ENCODE measurements at places on chromosomes 11 and 22.
A peak's percentile ranks its signal among the peaks of the same experiment; 100 is the strongest.

GRCh38 chr22:43482318-43482625, 70.5 kb downstream of the MPPED1 start:
- DNase-seq, result no peak

- DNase-seq, result peak; percentile 4
These were observed 700 bp downstream of the TTC17 start for GRCh38 chr11:43359422-43359818.

DNA sequence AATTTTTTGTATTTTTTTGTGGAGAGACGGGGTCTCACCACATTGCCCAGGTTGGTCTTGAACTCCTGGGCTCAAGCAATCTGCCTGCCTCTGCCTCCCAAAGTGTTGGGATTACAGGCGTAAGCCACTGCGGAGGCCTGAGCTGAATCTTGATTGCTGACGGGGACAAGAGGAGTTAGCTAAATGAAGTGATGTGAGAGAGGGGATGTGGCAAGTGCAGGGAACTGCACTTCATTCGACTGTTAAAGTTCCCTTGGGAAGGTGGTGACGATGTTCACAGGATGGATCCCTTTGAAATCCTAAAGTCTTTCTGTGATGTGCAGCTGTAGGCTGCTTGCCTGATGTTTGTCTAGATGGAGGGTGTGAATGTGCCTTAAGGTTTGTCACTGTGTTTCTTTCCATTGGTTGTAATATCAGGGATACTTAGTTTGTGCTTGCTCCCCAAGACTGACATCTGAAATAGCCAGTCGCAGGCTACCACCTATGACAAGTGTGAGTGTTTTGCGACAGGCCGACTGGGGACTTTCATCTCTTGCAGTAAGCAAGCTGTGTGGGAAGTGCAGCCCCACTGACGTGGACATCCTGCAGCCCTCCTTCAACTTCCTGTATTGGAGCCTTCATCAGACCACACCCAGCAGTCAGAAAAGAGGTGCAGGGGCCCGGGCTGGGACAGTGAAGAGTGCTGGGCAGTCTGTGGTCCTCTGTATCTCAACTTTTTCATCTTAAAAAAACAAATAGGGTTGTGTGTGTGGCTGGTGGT, 19.6 kb upstream of the CCDC134 start:
- peak; percentile 70 for DNase-seq

GRCh38 chr11:102177974-102178631, 67.9 kb downstream of the YAP1 start:
- no peak for DNase-seq

GRCh38 chr11:73566977-73567755, 30.7 kb downstream of the FAM168A start:
- no peak for DNase-seq

DNA sequence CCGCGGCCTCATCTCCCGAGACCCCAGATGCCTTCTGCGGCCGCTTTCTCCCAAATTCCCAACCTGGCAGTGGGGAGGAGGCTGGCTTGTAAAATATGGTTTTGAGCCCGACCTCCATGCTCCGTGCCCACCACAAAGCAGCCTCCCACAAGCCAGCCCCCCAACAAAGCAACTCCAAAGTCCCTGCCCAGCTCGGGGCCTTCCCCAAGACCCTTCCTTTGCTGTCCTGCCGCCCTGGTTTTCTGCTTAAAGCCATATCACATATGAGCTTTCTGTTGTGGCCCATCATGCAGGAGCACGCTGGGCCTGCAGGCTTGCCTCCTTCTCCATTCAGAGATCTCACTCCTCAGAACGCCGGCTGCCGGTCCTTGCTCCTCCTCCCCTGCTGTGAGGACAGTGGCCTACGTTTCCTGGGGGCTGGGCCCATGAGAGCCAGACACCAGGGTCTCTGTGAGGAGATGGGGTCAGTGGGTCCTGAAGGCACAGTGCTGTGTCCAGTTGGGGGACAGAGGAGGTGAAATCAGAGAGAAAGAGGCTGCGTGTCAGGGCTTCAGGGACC, 680.0 kb downstream of the BRD1 start:
- DNase-seq, result no peak

DNA sequence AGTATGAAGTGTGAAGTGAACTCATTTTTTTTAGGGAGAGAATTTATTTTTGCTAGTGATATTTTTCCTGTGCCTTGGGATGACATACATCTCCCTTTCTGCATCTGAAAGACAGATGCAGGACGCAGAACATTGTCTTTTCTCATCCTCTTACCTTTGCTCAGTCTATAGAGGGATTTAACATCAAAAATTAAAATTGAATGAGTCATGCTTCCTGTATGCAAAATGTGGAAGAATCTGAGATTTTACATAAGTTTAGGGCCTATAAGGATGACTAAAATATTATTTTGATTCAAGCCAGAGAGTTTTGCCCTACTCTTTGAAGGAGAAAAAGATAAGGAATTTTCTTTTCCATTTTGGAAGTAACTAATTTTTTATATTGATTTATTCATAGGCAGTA, 27.3 kb downstream of the XRCC6 start:
- DNase-seq, result no peak

DNA sequence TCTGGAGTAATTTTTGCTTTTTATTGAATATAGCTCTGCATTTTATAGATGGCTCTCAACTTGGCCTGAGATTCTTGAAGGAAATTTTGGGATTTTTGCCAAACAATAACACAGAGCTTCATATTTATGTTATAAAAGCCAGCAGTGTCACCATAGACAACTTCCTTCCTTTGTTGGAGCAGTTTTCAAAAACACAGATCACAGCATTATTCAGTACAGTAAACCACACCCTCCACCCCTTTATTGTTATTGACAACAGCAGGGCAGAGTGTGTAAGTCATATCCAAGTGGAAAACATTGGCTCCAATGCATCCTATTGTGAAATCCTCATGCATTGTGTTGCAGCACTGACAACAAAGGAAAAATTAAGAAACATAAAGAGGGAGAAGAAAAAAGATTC, 62.6 kb upstream of the PRSS23 start:
- DNase-seq, result no peak

DNA sequence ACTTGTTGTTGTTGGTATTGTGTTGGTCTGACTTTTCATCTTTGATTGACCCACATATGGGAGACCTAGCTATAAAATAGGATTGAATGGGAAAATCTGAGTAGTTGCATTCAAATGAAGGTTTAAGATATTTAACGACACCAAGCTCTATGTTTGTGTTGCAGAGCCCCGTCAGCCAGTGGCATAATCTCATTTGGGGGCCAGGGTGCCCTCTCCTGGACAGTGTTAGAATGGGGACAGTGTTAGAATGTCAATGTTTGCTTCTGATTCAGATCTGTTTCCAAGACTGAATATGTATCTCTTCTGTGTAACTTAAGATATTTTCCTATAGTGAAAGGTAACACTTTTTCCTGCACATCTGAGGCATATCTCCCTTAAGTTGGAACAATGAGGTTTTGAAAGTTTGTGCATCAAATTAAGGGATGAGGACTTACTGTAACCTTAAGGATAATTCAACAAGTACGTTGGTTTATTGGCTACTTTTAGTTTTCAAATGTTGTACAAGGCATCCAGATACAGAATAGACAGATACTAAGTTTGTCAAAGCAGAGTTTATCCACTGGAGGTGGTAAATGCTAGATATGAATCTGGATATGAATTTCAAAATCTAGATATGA, 5.3 kb upstream of the OR52M1 start:
- DNase-seq, result peak; percentile 5

DNA sequence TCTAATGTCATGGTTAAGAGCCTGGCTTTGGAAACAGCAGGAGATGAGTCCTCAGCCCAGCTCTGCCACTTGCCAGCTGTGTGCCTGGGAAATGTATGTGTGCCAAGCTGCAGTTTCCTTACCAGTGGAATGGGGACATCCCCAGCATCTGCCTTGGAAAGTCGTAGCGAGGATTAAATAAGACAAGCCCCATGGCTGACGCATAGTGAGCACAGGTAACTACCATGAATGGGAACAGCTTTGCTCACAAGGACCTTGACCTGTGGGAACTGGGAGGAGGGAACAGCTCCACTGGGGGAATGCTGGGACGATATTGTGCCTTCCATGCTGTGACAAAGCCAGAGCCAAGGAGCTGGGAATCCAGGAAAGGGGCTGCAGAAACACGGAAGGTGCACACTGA, 2.6 kb upstream of the DSCAML1 start:
- DNase-seq, result no peak
